ENCODE measurements at places on chromosomes 16 and 17. TPM values are rescaled to one million over a fixed set of nuclear protein-coding genes. Genes with fewer than 3 reads are reported as not detected.
A peak's percentile ranks its signal among the peaks of the same experiment; 100 is the strongest.

- H3K4me3 ChIP-seq = peak overlapping the region; percentile 69
- H3K4me1 ChIP-seq = peaks cover 21% of the 10 kb centered on the region
- peaks cover 7% of the 10 kb centered on the region for H3K36me3 ChIP-seq
- DNase-seq = peak; percentile 64
- H3K27me3 ChIP-seq = no peaks in the 10 kb centered on the region
- H3K27ac ChIP-seq = peak overlapping the region; percentile 98
These were observed 2.0 kb downstream of the KDM6B start for GRCh38 chr17:7835814-7836595.

DNA sequence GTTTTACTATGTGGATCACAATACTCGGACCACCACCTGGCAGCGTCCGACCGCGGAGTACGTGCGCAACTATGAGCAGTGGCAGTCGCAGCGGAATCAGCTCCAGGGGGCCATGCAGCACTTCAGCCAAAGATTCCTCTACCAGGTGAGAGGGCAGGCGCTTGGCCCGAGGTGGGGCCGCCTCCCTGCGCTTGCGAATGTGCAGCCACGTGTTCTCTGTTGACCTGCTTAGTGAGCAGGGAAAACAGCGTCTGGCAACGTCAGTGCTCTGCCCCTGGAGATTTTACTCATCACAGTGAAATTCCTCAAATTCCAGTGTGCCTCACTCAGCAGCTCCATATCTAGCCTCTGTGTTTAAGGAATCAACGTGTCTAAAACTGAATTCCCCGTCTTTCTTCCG, 33.4 kb upstream of the CLEC18A start:
- peaks cover 17% of the 10 kb centered on the region for H3K4me1 ChIP-seq
- H3K36me3 ChIP-seq = no peaks in the 10 kb centered on the region
- no peaks in the 10 kb centered on the region for H3K27me3 ChIP-seq

- no peaks in the 10 kb centered on the region for H3K27me3 ChIP-seq
- H3K4me1 ChIP-seq = peaks cover 20% of the 10 kb centered on the region
- peak overlapping the region; percentile 86 for H3K27ac ChIP-seq
- H3K4me3 ChIP-seq = peak overlapping the region; percentile 79
These were observed 892 bp downstream of the ABCC1 start for GRCh38 chr16:15950161-15950854.

- no peak overlapping the region for H3K4me3 ChIP-seq
- no peak overlapping the region for H3K27ac ChIP-seq
- peaks cover 28% of the 10 kb centered on the region for H3K4me1 ChIP-seq
- no peaks in the 10 kb centered on the region for H3K27me3 ChIP-seq
- no peaks in the 10 kb centered on the region for H3K36me3 ChIP-seq
These were observed 15.7 kb downstream of the HMOX2 start for GRCh38 chr16:4491898-4492297.

GRCh38 chr16:88649924-88650748, 717 bp downstream of the CYBA start:
- no peaks in the 10 kb centered on the region for H3K27me3 ChIP-seq
- no peak for DNase-seq
- peaks cover 17% of the 10 kb centered on the region for H3K36me3 ChIP-seq
- peak overlapping the region; percentile 48 for H3K4me3 ChIP-seq
- H3K4me1 ChIP-seq = peaks cover 9% of the 10 kb centered on the region
- no peak overlapping the region for H3K27ac ChIP-seq

The LIMD2 gene
- 3.3 TPM for total RNA-seq

- peak overlapping the region; percentile 95 for H3K27ac ChIP-seq
- DNase-seq = peak; percentile 67
- H3K36me3 ChIP-seq = no peaks in the 10 kb centered on the region
- H3K4me3 ChIP-seq = peak overlapping the region; percentile 50
These were observed 722 bp downstream of the CDC27 start for GRCh38 chr17:47188271-47188875.

DNA sequence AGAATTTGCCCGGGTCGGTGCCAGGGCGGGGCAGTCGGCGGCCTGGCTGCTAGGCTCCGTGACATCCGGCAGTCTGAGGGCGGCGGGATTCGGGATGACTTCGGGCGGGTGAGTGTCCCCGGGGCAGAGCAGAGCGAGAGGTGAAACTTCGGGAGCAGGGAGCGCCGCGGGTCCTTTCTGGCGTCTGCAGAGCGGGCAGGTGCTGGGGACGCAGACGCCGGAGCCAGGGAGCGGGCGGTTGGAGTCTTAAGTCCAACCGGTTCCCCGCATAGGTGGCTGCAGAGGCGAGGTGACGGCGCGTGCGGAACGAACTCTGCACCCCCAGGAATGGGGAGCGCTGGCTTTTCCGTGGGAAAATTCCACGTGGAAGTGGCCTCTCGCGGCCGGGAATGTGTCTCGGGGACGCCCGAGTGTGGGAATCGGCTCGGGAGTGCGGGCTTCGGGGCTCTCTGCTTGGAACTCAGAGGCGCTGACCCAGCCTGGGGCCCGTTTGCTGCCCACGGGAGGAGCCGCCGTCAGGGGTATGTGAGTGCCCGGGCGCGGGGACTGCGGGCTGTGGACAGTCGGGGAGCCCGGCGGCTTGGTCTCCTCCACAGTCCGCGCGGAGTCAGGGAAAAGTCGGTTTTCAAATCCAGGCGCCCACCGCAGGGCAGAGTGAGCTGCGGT, at the start of gene B4GALNT2:
Gene B4GALNT2 (plus strand): TSS at position 71 of the 666 bp plus-strand sequence. CDS start 24 bp downstream, at position 95.
- no peaks in the 10 kb centered on the region for H3K36me3 ChIP-seq
- H3K4me1 ChIP-seq = no peaks in the 10 kb centered on the region
- no peak within 1 kb of the TSS for H3K27ac ChIP-seq
- peak within 1 kb of the TSS; percentile 24 for H3K4me3 ChIP-seq
- peaks cover 19% of the 10 kb centered on the region for H3K27me3 ChIP-seq

The NME1 gene
- total RNA-seq = 75.8 TPM
